AG08396 (cell line): ENCODE measurements at places on chromosomes 3 and 15.
A peak's percentile ranks its signal among the peaks of the same experiment; 100 is the strongest.

DNA sequence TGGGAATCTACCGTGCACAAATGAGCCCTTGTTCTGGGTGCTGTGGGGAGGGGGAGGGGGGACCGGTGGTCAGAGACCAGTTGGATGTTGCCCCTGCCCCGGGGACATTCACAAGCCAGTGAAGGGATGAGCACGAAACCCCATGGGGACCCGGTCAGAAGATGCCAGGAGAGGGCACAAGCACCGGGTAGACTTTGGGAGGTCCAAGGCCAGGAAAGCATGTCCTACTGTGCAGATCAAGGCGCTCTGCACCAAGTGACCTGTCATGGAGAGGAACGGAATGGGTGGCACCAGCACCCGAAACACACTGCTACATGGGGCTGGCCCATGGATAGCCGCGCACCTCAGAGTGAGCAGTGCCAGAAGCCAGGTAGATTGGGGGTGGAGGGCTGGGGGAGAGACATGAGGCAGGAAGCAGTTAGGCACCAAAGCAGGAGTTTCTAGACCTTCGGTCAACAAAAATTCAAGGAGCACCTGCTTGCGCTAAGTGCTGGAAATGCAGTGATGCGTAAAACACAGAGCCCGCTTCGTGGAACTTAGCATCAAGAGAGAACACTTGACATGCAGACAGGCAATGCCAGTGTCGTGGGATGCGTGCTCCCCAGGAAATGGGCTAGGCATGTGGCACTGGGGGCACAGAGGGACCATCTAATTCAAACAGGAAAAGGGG lies 99.1 kb downstream of the CPN2 start:
- no peak for DNase-seq

GRCh38 chr3:9036404-9037131 lies 73.3 kb upstream of the RAD18 start:
- peak; percentile 45 for DNase-seq

- no peak for DNase-seq
Observed at GRCh38 chr3:64257100-64257755, 32.0 kb upstream of the PRICKLE2 start.

- DNase-seq, result no peak
Observed at GRCh38 chr15:65583701-65584100, 27.2 kb downstream of the INTS14 start.

DNA sequence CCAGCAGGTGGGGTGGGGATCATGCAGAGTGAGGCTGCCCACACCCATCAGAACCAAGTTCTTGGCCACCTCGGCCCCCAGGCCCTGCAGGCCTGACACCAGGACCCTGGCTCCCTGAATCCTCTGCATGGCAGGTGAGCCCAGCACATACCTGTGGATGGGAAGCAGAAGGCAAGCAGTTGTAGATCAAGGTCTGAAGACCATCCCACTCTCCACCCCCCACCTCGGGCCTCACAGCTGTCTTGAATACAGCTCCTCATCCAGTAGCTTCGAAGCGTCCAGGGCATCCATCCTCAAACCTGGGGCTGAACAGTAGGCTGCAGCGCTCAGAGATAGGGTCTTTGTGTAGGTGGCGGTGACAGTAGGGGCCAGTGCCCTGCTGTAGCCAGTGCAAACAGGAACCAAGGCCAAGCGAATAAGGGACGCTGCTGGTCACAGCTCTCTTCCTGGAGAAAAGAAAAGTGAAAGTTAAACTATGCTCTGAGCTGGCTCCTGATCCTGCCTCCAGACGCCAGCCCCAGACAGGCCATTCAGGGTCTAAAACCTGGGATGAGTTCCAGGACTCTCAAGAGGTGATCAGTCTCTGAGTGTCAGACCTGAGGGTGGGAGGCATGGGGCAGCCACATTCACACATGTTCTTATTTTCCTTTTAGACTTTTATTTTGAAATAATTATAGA lies at the start of gene UBA7:
Gene UBA7 (minus strand): TSS at position 457 of the 678 bp plus-strand sequence. CDS start 166 bp downstream, at position 291.
- DNase-seq, result peak; percentile 86

DNA sequence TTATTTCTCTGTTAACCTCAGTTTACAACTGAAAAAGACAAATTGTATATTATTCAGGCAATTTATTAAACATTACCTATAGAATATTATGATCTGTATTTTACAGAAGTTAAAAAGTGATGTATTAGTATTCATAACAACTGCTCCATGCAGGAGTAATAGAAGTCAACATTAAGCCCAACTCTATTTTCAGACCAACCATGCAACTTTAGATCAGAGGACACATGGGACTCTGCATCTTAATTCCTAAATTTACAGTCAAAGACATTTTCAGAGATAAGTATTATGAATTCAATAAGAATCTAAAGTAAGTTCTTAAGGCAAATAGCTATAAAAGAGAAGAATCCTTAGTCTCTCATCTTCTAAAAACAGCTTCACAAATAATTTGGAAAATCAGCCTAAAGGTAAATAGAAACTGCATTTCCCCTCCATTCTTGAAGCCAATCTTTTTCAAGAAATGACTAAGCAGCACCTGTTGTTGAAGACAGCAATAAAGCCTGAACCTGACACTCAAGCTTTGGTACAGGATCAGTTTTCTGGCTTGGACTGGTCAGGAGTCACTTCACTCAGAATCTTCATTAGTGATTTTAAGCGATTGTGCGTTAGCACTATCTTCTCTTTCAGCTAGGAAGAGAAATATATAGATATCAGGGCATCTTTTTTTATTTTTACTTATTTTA lies 23.0 kb downstream of the OIP5 start:
- no peak for DNase-seq

DNA sequence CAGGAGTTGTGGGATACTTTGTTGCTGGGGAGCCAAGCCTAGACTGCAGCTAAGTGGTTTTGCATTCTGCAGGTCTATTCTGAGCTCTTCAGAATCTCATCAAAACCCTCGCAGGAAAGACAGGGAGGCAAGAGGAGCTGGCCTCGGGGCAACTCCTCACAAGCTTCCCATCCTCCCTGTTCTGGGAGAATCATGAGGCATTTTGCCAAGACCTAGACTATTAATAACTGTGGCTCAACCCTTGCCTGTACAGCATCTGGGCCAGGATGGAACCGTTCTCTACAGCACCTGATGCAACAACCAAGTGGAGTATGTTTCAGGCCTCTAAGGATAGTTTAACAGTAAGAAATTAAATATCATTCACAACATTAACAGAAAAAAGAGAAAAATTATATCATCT lies 20.2 kb upstream of the SLC6A20 start:
- no peak for DNase-seq

DNA sequence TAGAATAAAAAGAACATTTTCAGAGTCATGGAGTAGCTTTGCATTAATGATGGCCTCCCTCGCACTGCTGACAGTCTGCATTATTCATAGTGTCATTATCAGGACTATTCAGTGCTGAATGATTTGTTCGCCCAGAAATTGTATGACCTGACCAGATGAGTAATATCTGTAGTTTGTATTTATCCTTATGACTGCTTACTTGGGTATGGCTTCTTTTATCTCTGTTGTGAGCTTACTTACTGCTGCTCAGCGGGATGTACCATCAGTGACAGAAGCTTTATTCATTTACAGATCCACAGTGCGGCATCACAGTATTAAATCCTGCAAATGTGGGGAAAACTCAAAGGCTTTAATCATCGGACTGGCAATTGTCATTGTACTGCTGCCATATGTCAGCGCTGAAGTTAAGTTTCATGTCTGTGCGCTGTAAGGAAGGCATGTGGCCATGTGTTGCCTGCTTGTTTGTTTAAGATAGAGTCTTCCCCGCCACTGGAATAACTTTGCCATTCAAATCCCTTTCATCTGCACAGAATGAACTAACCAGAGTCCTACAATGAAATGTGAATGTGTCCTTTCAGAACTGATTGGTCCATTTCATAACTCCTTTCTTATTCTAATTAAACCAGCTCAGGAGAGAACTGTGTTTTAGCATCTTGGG lies 262.2 kb downstream of the CHL1 start:
- no peak for DNase-seq

GRCh38 chr15:83164771-83165404 lies 42.7 kb downstream of the HDGFL3 start:
- DNase-seq, result no peak

DNA sequence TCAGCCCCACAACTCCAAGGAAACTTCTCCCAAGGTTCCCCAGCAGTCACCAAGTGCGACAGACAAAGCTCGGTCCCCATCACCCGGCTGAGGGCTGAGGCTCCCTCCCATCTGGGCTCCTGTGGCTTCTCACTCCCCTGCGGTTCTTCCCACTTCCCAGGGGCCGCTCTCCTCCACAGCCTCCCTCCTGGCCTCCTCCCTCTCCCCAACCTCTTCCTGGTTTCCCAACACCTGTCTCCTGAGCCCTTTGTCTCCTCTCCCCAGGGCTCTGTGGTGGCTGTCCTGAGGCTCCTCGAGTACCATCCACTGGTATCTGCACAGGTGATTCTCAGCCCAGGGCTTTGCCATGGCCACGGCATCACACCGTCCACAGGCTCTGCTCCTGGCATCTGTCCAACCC lies 113.2 kb upstream of the NSMCE3 start:
- no peak for DNase-seq

DNA sequence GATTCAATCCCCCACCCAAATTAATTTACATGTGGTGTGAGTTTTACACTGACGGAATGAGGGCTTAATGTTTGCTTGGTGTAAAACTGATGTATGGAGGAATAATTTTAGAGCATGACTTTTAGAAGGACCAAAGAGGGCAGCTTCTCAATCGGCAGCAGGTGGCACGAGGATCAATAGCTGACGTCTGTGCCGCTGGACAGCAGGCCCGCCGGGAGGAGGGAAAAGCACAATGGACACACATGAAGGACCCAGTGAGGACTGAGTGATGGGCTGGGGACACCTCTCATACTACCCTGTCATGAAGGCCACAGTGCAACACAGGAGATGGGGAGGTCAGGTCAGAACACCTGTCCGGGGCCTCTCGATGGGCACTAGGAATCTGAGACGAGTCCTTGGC lies 61.4 kb upstream of the NSMCE3 start:
- no peak for DNase-seq

DNA sequence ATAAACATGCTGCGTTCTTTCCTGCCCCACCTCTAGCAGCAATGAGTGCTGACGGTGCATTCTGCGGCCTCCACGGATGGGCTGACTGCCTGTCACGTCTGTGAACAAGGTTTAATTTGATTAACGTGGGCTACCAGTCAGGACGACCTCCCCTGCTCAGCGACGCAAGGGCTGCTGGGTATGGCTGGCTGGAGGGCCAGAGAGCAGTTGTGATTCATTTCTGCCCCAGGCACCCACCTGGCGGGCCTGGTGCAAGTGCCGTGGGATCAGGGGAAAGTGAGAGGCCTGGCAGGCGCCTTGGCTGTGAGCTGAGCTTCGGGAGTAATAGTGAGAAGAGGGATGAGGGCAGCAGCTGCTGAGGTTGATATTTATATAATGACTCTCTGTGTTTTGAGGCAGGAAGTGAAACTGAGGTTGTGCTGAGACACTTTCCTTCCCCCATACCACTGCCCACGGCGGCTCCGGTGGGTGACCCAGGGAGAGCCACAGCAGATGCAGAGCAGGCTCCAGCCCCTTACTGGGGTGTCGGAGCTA lies 190.4 kb upstream of the BCL6 start:
- DNase-seq, result no peak

GRCh38 chr15:51617886-51618285 lies 4.7 kb downstream of the DMXL2 start:
- no peak for DNase-seq

GRCh38 chr15:83652626-83653204 lies 1.2 kb upstream of the ADAMTSL3 start:
- no peak for DNase-seq

GRCh38 chr3:8562081-8562595 lies 60.5 kb downstream of the LMCD1 start:
- DNase-seq, result no peak

DNA sequence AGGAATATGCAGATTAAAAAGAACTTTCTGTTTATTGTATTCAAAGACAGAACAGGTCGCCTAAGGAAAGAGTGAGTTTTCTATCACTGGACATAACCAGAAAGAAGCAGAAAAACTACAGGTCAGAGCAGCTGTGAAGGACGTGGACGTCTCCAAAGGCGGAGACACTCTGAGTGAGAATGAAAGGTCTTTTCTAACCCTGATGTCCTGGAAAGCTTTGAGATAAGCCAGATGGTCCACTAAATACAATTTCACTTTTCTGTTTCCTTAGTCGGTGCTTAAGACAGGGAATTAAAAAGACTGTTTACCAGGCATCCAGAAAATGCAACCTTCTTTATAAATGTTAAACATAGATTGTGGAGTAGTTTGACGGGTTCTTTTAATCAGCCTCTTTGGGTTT lies 360.4 kb downstream of the FGF12 start:
- DNase-seq, result no peak

GRCh38 chr3:121696186-121696585 lies 35.5 kb upstream of the HCLS1 start:
- no peak for DNase-seq

DNA sequence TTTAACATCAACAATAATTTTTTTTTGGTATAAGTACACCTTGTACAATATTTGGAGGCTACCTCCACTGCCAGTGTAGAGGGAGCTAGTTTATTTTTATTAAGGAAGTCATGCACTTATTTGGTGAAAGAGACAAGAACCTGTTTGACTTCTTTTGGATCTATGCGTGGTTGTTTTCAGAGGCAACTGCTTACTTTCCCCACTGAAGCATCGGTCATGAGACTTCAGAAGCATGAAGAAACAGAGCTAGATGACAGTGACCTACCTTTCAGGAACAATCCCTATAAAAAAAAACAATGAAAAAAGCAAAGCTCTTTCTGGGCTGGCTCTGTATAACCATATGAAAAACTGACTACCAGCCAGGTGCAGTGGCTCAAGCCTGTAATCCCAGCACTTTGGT lies 20.0 kb upstream of the ZNF148 start:
- no peak for DNase-seq

DNA sequence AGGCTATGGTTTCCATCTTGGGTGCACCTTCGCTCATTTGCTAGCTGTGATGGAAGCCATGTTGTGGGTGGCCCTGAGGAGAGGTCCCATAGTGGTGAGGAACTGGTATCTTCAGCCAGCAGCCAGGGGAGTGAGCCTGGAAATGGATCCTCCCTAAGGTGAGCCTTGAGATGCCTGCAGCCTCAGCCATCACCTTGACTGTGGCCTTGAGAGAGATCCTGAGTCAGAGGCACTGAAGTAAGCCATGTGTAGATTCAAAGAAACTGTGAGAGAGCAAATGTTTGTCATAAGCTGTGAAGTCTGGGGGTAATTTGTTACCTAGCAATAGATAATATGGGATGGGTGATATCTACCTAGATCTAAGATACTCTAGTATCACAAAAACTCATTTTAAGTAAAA lies 105.3 kb downstream of the SNRK start:
- no peak for DNase-seq

DNA sequence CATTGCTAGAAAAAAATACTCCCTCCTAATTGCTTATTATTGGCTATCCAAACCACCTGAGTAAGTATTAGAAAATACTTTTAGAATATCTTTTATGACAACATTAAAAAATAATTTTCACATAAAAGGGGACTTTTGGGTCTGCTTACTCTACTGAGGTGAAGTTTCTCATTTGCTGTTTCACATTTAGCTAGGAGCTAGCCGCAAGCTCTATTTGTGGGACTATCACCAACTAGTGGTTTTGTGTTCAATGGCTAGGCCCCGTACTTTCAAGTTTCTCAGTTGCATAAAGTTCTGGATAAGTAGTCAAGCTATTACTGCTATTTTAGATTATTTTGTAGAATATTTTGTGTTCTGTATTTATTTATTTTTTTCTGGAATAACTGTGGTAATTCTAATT lies 244.2 kb upstream of the SLITRK3 start:
- DNase-seq, result no peak
